ENCODE measurements at places on chromosomes 16 and 17. TPM values are rescaled to one million over a fixed set of nuclear protein-coding genes. Genes with fewer than 3 reads are reported as not detected.

SEC14L5 gene
- total RNA-seq, result 0.04 TPM

WSCD1 gene
- total RNA-seq, result 3.4 TPM

SMG1 gene
- 25.3 TPM for total RNA-seq

PRCD gene
- not detected for total RNA-seq

ZNF423 gene
- 0.46 TPM for total RNA-seq

VPS4A gene
- total RNA-seq, result 31.6 TPM
